ENCODE measurements at places on chromosomes 6 and 20.

DNA sequence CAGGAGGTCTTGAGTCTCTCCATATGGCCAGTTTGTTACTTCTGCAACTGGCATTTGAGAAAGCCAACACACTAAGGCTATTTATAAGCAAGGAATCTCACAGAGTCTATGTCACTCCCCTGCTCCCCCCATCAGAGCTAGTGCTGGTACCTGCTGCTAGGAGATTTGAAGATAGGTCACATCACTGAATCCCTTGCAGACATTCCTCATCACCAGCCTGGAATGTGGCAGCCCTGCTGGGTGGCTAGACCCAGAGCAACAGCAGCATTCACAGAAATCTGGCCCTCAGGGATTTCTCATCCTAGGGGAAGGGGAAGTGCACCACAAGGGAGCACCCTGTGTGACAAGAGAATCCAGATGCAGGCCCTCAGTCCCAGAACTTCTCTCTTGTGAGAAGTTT lies 672.1 kb downstream of the HACE1 start:
- no peak for DNase-seq

DNA sequence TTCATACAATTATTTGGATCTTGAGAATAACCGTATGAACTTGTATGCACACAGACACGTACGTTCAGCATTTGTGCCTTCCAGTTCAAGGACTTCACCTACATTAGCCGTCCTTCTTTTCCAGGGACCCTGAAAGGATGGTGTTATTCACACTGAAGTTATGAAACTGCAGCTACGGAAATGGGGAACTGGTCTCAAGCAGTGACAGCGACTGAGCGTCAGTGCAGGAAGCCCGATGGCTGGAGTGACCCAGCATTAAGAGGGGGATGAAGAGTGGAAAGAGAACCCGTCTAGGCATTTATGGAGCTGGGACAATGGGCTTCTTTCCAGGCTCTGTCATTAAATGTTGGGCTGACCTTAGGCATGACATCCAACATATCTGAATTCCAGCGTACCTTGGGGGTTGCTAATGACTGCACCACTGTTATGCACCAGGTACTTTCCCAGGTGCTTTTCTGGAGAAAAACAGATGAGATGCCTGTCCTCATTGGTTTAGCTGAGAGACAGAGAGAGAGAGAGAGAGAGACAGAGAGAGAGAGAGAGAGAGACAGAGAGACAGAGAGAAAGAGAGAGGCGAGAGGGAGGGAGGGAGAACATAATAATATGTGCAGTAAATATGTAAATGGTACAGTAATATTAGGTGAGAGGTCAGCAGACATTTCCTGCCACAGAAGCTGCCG lies 204.7 kb upstream of the EXOC2 start:
- no peak for DNase-seq

- DNase-seq = no peak
These were observed 36.9 kb downstream of the LBP start for GRCh38 chr20:38383147-38383546.

- no peak for DNase-seq
These were observed 8.9 kb upstream of the AHCY start for GRCh38 chr20:34312024-34312460.

- DNase-seq = no peak
These were observed 7.8 kb upstream of the PNISR start for GRCh38 chr6:99432877-99433276.

GRCh38 chr6:45472382-45472781 lies 94.6 kb upstream of the SUPT3H start:
- DNase-seq = no peak

DNA sequence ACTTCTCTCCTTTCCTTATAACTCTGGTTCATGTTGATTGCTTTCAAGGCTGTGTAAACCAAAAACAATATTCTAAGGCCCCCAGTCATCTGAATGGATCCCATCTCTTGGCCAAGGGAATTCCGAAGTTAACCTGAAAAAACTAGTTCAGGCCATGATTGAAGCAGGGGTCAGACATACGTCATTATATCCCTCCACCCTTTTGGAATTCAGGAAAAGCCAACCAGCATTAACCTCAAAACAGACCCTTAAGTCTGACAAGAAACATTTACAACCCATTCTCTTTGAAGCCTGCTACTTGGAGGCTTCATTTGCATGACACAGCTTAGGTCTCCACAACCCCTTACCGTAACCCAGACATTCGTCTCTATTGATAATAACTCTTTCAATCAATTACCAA lies 39.7 kb downstream of the SLC26A8 start:
- DNase-seq = no peak

DNA sequence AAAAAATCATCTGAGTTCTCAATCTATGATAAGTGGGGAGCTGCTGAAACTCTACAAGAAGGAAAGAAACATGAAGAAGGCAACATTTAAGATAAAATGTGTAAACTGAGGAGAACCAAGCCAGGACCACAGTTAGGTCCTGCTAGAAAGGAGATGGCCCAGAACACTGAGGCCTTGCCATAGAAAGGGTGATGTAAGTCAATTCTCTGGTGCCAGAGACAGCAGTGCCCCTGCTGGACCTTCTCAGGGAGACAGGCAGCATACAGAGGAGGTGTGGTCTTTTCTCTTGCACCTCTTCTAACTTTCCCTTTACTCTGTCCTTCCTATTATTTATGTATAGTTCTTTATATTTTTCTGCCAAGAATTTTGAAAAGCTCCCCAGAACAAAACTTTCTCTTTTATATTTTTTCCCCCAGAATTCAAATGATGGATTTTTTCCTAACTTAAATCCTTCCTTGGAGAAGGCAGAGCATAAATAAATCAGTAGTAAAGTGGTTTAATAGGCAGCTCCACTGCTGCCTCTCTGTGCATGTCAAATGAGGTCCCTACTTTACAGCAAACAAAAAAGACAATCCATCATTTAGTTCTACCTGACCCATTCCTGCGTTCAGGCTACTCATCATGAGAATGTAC lies 9.0 kb downstream of the UQCC2 start:
- DNase-seq = no peak

Measured in NCI-H1417 treated with DMSO at 0.1 percent for 48 hours (cell line).